ENCODE measurements at places on chromosomes 6 and 20.

DNA sequence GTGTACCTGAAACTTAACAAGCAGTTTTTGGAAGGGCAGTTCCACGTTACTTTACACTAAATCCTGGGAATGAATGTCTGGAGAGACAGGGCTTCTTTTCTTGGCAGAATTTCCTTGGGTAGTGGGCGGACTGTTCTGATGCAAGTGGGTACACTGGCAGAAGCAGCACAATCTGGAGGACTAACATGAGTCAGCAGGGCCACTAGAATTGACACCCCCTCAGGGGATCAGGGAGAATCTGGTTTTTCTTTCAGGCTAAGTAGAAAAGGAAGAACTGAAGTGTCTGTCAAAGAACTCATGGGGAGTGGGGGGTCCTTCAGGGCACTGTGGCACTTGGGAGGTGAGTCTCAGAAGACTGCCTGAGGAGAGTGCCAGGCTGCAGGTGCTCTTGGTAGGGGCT is 34.6 kb downstream of the PANK2 start:
- no peak for DNase-seq

- no peak for DNase-seq
Observed at GRCh38 chr6:39004801-39005200, 43.8 kb upstream of the GLP1R start.

- DNase-seq, result no peak
Observed at GRCh38 chr20:15154070-15154469, 816.7 kb upstream of the FLRT3 start.

DNA sequence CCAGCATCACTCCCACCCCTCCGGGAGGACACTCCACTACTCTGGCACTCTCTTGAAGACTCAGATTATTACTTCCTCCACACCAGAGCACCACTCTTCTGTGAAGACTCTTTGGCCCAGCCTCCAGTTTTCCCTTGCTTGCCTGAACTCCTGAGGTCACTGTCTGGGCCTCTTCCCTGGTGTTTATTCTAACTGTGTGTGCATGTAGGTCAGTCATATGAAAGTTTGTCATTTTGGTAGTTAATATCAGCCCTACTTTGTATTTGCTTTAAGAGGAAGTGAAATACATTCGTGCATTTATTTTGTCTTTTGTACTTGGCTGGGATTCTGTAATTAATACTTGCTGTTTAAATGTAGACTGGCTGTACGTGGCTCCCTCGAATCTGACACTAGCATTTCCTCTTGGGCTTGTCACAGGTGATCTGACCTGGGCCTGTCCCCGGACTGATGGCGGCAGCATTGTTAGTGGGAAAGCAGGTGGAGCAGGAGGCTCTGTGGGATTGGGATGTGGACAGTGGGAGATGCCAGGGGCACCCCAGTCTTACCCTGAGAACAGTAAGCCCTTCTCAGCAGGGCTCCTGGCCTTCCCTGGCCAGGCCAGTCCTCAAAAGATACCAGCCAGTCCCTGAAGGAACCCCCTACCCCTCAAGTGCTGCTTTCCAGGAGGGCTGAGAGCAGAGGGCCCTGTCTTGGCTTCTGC is 350.5 kb downstream of the CDC5L start:
- no peak for DNase-seq

DNA sequence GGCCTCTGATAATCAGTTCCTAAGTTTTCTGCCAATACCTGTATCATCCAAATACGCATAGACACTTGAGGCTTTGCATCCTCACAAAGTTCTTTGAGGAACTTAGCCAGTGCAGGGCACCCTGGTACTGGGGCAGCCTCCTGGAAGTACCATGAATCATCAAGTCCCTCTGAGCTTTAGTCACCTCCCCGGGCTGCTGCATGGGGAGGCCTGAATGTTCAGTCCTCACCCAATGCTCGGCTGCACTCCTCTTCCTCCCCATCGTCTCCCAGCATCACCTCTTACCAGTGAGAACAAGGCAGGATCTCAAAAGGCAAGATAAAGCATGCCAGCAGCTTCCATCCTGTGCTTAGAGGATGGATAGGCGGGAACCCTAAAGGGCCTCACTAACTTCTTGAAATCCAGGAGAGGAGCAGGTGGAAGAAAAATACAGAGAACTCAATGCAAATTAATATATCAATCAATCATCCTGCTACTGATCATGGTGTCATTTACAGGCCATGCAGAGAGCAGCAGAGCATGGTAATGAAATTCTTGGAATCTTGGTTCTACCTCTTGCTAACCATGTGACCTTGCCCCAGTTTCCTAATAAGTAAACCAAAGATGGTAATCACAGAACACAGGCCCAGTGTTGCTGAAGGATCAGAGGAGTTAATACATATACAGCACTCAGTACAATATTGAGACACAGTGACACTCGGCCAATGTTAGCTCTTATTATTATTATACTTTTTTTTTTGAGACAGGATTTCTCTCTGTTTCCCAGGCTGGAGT is 4.7 kb upstream of the CCN6 start:
- DNase-seq, result no peak

- DNase-seq, result no peak
Observed at GRCh38 chr6:152054441-152054840, 247.0 kb downstream of the ESR1 start.

DNA sequence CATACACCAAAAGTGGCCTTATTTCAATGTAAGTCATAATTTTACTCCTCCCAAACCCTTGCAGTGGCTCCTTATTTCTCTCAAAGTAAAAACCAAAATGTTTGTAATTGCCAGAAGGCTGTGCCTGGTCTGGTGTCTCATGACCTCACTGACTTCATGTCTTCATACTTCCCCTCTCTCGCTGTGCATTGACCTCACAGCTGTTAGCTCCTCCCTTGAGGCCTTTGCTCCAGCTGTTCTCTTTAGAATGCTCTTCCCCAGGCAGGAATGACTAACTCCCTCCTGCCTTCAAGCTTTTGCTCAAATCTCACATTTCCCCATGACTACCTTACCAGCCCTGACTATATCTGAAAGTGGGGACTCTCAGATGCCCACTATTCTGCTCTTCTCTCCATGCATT is 83.3 kb downstream of the MTFR2 start:
- no peak for DNase-seq

DNA sequence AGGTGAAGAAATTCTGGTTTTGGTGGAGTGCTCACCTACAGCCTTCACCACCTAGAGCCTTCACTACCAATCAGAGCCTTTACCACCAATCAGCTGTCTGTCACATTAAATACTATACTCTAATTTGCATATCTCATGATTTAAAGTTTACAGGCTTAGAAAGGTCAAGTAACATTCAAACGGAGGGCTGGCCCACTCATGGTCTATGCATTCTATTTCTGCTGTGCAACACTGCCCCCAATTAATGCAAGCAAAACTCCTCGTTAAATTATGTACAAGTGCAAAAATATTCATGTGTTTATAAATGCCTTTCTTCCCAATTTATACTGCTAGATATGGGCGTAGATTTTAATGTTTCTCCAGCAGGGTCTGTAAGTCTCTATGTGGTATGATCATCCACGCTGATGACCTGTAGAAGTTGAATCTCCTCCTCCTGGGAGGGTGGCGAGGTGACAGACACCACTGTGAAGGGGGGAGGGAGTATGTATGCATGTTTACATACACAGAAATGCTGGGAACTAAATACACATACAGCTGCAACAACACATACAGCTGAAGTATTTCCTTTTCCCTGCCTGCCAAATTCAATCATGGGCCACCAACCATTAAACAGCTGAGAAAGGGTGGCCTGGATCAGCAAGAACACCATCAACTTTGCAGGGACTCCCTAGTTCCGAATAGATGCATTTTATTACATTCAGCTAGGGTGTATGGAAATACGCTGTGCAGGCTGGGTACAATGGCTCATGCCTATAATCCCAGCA is 13.1 kb downstream of the RRAGD start:
- no peak for DNase-seq

DNA sequence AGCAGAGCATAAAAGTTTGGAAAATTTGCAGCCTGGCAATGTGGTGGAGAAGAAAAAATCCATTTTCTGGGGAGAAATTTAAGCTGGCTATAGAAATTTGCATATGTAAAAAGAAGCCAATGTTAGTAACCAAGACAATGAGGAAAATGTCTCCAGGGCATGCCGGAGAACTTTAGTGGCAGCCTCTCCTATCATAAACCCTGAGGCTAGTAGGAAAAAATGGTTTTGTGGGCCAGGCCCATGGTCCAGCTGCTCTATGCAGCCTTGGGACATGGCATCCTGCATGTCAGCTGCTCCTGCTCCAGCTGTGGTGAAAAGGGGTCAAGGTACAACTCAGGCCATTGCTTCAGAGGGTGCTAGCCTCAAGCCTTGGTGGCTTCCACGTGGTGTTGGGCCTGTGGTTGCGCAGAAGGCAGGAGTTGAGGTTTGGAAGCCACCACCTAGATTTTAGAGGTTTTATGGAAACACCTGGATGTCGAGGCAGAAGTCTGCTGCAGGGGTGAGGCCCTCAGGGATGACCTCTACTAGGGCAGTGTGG is 101.8 kb upstream of the SYNCRIP start:
- no peak for DNase-seq

DNA sequence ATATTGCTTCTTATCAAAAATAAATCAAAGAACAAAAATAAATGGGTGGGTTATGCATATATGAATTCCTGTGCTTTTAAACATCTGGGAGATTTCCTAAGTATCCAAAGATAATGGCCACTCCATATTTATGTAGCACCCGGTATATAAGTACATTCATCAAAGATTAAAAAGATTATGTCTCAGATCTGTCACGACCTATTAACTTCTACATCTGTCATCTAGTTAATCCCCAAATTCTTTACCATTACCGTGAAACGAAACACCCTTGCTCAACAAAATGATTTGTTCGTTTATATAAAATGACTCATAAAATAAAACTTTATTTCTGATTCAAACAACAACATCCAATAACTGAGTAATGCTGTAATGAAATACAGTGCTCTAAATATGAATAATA is 64.8 kb upstream of the FOXQ1 start:
- DNase-seq, result no peak

GRCh38 chr6:90997076-90997475 is 410.2 kb upstream of the MAP3K7 start:
- peak; percentile 47 for DNase-seq

DNA sequence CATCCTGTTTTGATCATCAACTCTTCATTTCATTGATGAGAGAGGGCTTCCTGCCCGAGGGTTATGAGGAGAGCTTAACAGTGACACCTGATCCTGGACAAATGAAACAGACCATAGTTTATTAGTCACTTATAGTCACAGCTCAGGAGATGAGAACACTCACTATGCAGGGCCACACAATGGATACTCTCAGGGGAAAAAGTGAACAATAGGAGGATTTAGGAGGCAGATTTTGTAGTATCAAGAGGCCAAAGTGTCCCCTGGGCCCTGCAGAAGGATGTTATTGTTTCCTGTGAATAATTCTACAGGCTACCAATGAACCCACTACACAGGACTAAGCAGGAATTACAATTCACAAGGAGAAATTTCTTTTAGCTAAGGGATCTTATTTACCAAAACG is 772.8 kb upstream of the MAN1A1 start:
- DNase-seq, result no peak

DNA sequence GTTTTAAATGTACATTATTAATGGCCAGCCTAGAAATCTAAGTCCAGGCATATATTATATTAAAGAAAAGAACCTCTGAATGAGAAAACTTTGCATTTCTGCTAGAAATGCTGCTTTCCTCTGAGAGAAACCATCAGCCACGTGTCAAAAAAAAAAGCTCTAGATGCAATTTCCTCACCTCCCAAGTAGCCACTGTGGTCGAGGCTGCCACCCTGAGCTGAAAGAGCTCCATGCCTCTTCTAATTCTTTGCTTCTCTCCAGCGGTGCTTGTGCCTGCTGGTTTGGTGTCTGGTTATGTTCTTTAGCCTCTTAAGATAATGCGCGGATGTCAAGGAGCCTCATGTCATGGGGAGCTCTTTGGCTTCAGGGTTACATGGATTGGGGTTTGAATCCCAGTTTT is 316.0 kb downstream of the TFAP2C start:
- no peak for DNase-seq

GRCh38 chr6:9409126-9409525 is 973.8 kb upstream of the SLC35B3 start:
- no peak for DNase-seq

DNA sequence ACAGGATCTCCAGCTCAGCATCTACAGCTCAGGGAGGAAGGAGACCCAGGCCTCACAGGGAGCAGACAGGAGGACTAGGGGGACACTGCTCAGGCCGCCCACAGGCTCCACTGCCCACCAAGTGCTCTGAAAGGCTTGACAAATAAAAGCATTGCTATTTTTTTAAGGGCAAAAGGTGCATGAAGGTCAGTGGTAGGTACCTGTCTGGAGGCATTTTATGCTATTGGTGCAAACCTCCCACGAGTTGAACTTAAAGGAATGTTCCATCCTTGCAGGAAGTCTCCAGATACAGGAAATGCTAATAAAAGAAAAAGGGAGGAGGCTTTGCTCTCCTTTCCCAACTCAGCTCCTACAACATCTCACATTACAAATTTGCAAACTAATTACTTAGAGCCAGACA is 228.1 kb downstream of the FOXC1 start:
- no peak for DNase-seq

DNA sequence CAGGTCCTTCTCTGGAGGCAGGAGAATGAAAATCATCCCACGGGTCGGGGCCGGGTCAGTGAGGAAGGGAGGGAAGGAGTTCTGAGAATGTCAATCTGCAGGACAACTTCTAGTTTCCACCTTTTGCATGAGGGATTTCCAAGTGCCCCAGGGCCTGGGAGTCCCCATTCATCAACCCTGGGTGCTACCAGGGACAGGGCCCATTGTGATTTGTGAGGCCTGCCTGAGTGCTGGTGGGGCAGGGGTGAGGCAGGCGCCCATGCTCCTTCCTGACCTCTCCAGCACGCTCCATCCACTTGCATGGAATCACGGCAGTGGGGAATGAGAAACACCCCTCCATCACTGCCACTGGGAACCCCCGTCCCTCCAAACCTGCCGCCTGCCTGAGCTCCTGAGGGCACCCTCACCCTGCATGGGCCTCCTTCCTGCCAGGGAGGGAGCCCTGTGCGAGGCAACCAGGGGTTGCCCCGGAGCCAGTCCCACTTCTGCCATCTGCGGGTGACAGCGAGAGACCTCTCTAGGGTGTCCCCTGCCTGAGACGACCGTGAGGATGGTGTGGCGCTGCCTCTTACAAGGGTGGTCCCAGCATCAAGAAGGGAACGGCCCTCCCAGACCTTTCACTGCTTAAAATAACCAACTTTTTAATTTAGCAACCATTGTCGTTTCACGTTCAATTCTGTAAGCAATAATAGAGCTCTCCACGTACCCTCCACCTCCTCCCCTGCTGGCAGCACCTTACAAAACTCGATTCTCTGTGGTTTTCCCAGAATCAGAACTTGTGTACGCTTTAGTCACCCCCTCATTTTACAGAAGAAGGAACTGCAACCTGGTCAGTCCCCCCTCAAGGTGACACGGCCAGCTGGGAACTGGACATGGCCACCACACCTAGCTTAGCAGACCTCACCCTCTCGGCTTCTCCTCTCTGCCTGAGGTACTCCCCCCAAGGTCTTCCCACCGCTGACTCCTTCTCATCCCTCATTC is 28.6 kb downstream of the PMEPA1 start:
- DNase-seq, result no peak

GRCh38 chr6:71300561-71301168 is 12.1 kb downstream of the OGFRL1 start:
- no peak for DNase-seq

Measured in NCI-H1417 treated with DMSO at 0.1 percent for 48 hours (cell line).